Stimulated activated CD4-positive, alpha-beta T cell treated with anti-CD3 and anti-CD28 coated beads, Interleukin-2, amount 100 ng/mL, for 48 hours (primary cell): ENCODE measurements at places on chromosomes 1 and 21.

DNA sequence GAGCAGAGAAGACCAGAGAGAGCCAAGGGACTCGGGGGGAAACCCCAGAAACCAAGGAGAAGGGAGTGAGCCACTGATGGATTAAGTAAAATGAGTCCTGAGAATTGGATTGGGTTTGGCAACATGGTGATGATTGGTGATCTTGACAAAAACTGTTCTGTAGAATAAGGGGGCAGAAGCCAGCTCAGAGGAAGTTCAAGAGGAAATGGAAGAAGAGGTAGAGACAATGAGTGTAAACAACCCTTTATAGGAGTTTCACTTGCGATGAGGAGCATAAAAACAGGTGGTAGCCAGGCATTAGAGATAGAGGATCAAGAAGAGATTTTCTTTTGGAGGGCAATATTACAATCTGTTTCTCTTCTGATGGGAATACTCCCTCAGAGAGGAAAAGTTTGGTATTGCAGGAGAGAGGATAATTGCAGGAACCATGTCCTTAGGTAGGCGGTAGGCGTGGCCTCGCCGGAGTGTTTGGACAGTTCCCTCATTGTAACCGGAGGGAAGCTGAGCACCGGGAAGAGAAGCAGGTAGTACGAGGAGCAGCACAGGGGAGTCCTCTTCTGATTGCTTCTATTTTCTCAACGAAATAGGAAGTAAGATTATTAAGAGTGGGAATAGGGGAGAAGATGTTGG lies 68.4 kb upstream of the TENT5C start:
- DNase-seq = no peak

GRCh38 chr1:190328361-190328760 lies 149.3 kb downstream of the BRINP3 start:
- DNase-seq = no peak

DNA sequence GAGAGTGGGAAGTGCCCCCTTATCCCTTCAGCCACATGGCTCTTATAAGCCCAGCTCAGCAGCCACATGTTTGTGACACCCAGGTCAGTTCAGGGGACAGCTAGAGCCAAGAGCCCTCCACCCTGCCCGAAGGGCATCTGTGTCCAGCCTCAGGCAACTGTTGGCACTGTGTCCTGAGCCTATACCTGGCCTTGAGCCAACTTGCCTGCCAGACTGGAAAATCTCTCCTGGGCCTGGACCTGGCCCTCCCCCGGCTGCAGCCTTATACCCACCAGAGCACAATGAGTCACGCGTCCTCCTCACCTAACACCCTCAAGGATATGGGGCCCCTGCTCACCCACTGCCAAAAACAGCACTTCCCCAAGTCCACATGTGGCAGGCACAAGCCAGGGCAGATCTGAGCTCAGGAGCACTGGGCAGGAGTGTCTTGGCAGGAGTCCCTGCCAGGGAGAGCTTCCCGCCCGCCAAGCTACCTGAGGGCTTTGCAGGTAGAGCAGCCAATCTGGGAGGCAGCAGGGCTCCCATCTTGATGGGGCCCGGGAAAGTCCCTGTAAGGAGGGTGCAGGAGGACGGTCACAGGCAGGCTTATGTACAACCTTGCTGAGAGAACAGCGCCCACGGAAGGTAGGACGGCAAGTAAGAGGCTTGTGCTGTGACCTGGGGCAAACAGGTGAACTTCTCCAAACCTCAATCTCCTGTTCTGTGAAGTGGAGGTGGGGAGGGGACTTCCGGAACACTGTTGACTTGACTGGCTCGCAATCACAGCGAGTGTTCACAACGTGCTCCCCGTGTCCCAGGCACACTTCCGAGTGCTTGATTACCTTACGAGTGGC lies 19.8 kb upstream of the HSPG2 start:
- peak; percentile 11 for DNase-seq

DNA sequence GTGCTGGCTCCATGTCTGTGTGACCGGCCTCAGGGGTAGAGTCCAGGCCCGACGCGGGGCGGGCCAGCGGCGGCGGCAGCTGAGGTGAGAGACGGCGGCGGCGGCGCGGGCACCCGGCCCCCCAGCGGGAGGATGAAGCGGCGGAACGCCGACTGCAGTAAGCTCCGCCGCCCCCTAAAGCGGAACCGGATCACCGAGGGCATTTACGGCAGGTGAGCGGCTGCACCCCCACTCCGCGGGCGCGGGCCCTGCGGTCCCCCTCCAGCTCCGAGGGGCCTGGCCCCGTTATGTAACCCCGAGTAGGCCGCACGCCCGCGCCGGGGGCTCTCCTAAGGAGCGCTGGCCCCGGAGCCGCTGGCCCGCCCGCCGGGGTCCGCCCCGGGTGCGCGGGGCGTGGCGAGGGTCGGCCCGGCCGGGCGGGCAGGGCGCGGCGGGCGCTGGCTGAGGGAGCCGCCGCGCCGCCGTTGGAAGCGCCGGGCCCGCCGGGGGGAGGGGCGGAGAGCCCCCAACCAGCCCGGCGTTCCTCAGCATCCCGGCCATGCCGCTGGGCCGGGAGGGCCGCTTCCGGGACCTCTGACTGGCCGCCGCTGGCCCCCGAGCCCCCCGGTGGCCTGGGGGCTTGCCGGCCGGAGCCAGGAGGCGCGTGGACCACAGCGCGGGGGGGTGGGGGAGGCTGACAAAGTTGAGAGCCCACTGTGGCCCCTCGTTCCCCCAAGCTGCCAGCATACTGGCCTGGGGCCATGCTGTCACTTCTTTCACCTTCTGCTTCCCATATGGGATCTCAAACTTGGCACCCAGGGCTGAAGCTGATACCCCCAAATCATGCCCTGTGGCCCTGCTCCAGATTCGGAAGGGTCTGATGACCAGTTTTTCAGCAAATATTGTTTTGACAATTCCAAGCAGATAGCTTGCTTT lies 527 bp downstream of the MACO1 start:
- peak; percentile 15 for DNase-seq

DNA sequence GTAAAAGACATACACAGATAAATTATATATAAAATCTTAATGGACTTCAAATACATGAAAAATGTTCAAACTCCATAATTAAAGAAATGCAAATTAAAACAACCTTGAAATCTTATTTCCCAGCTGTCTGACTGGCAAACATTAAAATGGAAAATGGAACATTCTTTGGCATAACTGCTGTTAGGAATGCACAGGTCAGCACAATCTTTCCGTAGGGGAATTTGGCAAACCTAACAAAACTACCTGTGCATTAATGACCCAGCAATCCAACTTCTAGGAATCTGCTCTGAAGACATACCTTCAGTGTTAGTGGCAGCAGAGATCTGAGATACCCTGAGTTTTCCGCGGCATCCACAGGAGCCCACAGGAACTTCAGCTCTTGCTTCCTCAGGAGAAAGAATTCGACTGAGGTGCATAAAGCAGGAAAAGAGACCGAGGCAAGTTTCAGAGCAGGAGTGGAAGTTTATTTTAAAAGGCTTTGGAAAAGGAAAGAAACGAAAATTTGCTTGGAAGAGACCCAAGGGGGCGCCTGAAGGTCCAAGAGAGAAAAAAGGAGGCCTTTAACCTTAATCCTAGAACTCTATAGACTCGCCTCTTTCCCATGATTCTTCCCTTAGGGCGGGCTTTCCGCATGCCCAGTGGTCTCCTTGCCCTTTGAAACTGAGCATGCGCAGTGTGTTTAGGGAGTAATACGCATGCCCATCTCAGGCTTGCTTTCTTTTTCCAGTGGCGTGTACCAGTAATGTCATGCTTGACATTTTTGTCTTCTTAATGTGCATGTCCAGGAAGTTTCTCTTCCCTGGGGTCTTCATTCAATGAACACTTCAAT lies 24.8 kb downstream of the LYPD8 start:
- DNase-seq = no peak

DNA sequence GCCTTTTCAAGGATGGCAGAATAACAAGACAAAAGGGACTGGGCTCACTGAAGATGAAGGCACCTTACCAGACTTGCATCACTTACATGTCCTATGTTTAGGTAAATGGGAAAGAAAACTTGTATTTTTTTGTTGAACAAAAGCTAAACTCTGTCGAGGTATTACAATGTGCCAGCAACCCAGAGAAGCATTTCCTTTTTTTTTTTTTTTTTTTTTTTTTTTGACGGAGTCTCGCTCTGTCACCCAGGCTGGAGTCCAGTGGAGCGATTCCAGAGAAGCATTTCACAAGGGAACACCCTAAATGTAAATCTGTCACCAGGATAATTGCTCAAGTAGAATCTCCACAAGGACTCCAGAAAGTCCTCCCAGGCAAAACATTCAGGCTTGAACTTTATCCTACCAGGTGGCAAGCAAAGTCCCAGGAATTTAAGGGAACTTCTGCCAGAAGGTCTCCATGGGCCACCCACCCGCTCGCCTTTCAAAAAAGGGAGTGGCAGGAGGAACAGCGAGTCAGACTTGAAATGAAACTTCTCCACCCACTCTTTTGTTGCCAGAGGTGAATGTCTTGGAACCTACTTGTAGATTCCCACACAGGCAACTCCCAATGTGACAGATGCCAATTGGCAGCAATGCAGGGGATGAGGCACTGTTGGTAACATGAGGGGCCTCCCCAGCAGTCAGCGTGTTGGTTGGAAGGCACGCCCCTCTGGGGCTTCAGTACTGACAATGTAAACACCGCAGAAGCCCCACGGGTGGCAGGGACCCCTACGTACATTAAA lies 125.0 kb downstream of the TIAM1 start:
- DNase-seq = no peak

DNA sequence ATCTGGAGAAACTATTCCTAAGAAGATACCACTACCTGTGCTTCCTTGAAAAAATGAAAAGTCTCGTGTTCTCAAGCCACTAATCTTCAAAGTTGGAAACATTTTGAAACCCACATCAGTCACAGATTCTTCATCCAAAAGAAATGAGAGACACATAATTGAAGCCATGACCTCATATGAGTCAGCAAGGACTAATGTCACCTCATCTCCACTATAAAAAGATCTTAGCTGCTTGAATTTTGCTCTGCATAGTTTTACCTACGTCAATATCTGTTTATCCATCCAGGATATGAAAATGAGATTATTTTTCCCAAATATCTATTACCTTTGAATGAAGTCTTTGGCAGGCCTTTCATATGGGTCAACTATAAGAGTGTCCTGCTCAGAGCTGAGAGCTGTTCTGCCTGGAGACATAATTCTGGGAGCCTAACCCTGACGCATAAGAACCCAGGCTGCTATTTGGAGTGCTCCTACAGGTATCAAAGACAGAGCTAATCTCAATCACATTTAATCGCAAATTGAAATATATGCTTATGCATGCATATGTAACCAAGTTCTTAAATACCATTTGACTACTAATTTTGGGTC lies 312.5 kb upstream of the PKN2 start:
- DNase-seq = no peak

DNA sequence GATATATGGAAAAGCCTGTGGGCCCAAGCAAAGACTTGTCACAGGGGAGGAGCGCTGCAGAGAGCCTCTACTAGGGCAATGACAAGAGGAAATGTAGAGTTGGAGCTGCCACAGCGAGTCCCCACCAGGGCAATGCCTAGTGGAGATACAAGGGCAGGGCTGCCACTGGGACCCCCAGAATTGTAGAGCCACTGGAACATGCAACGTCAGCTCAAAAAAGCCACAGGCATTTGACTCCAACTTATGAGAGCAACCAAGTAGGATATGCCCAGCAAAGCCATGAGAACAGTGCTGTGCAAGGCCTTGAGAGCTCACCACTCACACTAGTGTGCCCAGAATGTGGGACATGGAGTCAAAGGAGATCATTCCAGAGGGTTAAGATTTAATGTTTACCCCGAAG lies 63.7 kb upstream of the CAMK1G start:
- no peak for DNase-seq

- peak; percentile 37 for DNase-seq
Measured at GRCh38 chr1:176897350-176898236, 266.9 kb downstream of the ASTN1 start.

DNA sequence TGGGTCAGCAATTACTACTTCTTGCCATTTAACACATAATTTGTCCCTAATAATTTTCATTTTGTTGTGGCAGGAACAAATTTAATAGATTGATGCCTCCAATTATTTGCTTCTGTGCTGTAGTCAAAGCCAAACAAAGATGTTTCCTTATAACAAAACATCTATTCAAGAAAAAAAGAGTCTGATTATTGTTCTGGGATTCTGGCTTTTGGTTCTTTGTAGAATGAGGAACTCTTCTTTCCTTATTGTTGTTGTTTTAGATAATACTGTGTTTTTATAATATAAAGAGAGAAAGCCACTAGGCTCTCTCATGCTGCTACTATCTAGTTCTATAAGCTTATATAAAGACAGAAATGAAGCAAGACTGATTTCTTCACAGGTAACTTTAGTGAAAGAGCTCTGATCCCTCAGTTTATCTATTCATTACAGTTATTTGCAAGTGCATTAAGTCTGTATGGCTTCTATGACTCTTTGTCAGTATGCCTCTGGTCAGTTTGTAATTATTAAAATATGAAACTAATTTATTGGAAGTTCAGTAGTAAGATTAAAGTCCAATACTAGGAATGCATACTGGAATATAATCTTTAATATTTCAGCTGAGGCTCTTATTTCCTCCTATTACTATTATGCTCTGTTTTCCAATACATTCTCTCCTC lies 37.4 kb downstream of the PRKACB start:
- DNase-seq = no peak

- DNase-seq = no peak
Measured at GRCh38 chr1:92820551-92820950, 11.3 kb upstream of the RPL5 start.

- no peak for DNase-seq
Measured at GRCh38 chr1:238451781-238452310, 561.1 kb upstream of the ZP4 start.

DNA sequence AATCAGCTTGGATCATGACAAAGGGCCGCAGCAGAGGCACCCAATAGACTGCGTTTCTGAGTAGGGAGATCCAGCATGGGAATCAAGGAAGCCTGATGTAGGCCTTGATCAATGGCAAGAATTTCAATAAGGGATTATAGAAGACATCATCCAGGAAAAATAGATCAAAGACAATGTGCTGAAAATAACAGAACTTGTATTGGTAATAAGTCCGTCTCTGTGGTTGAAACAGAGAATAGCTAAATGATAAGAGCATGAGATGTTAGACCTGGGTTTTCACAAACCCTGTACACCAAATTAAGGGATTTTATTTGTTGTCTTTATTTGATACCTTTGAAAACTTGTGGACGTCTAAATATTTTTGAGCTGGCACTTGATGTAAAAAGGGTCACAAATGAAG lies 228.0 kb upstream of the SGIP1 start:
- no peak for DNase-seq

DNA sequence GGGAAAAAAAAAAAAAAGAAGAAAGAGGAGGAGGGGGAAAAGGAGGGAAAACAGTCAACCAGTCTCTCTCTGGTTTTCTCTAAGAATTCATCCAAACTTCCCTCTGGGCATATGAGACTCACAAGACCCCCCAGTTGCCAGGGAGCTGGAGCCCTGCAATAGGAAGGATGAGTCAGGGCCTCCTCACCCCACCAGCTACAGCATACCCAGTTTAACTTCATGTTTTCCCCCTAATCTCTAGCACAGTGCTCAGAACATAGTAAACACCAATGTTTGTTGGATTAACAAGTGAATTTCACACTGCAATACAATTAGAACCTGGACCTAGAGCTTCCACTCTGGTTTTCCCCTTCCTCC lies 7.8 kb downstream of the F11R start:
- no peak for DNase-seq

- no peak for DNase-seq
Measured at GRCh38 chr1:186878356-186878755, 49.6 kb downstream of the PLA2G4A start.
